ENCODE measurements at places on chromosomes 3 and 15.

DNA sequence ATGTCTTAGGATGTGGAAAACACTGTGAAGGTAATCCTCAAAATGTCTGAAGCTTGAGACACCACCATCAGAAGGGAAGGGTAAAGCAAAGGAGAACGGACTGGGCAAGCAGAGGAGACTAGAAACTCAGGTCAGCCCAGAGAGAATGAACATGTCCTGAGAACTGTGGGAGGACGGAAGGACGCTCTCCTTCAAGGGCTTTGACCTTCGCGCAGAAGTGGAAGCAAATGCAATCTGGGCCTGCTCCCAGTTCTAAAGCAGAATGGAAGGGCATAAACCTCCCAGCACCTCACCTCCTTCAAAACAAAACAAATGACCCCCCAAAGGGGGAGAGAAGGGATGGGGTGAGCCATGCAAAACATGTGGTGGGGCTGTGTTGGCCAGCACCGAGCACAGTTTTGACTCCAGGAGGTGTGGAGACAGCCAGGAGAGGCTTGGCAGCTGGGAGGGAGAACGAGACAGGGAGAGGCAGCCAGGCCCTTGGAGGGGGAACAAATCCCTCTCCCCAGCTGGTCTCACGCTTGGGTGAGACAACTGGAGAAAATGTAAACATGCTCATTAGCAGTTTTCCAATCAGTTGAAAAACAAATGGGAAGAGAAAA is 222.4 kb upstream of the WNT5A start:
- no peak for DNase-seq

DNA sequence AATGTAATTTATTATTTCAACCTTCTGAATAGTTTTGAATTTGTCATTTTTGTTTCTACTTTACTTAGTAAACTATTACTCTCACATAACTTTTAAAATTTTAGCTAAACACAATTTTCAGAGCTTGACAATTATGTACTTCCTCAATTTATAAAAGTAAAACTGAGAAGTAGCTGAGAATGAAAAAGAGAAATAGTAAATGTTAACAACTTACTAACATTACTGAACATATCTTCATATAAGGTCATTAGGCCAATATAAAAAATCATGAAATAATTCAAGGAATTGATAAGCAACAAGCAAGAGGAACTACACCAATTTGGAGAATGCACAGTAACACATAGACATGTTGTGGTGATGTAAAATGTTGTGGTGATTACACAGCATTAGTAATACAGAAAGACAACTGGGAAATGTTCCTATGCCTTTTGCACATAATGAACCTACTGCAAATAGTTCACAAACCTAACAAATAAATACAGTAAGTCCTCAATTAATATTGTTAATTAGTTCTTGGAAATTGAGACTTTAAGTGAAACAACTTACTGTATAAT is 137.9 kb downstream of the CBLB start:
- DNase-seq = no peak

GRCh38 chr15:100968050-100968966 is 49.2 kb downstream of the LRRK1 start:
- no peak for DNase-seq

GRCh38 chr15:90354986-90355385 is 2.9 kb downstream of the ZNF774 start:
- DNase-seq = no peak

GRCh38 chr3:52039846-52040245 is 16.5 kb downstream of the DUSP7 start:
- DNase-seq = peak; percentile 78

GRCh38 chr15:45401665-45402161 is 23.4 kb upstream of the GATM start:
- no peak for DNase-seq

DNA sequence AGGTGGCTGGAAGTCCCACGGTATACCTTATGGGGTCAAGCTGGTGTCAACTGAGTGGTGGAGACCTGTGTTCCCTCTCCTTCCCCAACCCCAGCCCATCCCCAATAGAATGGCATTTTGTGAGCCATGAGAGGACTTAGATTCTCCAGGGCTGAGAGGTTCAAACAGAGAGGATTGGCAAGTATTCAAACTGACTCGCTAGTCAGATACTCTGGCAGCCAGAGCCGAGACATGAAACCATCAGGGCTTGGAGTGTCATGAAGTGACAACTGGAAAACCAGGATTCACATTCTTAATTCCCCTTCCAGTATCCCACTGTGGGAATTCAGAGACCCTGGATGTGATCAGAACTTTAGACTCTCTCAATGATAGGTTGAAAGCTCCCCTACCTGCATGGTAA is 159.4 kb upstream of the SNTN start:
- DNase-seq = no peak

- no peak for DNase-seq
Observed at GRCh38 chr3:40523781-40524180, 979 bp upstream of the ZNF621 start.

DNA sequence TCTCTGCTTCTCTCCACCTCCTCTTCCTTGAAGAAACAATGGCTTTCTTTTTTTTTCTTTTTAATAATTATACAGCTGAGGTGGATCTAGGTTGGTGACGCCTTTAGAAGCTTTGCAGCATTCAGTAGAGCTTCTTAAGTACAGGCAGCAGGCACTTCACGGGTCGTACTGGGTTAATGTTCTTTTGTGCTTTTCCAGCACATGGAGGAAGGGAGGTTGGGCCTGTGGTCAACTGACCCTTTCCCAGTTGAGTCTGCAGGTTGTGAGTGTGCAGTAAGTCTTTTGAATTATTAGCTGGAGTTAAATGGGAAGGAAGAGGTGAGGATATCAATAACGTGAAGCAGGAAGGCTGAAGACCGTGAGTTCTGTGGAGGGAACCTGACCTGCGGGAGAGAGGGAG is 7.0 kb downstream of the TRAK1 start:
- DNase-seq = no peak

GRCh38 chr15:67127965-67128364 is 62.6 kb downstream of the SMAD3 start:
- no peak for DNase-seq

- DNase-seq = no peak
Observed at GRCh38 chr3:123019161-123019560, 8.4 kb downstream of the SEMA5B start.

All from Calu3 (cell line).